HT1080 (cell line): ENCODE measurements at places on chromosomes 3 and 15. TPM values are rescaled to one million over a fixed set of nuclear protein-coding genes. Genes with fewer than 3 reads are reported as not detected.

DNA sequence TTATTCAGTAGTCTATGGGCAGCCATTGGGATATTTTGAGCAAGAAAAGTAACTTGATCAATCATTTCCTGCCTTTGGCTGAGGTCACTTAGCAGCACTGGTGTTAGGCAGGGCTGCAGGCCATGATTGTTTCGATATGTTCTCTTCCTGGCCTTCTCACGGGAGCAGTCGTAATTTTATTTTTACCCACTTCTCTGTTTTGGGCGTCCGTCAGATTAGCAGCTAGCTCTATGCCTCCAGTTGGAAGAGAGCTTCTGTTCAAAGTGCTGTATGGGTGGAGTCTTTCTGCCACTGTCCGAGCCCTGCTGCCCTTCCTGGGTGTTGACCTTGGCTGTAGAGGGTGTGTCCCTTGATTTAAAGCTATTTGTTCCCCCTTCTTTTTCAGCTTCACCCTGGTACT is 123.4 kb upstream of the ROPN1 start:
- DNase-seq: no peak

GRCh38 chr3:40790746-40791145 is 266.0 kb downstream of the ZNF621 start:
- no peak for DNase-seq

DNA sequence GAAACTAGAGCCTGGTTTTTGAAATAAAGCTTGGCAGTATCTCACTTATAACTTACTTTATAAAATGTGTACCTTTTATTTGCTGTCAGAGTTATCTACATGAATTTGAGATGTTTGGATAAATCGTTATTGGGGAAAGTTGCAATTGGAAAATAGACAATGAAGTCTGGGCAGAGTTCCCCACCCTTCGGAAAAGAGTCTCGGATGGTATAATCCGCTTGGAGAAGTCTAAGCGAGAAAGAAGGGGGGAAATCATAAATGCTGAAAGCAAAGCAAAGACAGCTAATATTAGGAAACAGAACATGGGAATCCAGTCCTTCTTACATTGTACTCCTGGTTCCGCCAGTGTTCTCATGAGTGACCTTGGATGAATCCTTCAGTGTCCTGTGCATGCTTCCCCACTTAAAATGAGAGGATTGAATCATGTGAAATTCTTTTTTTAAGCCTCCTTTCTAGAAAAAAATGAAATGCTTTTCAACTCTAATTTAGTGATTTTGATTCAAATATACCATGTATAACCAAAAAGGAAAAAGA is 162.4 kb downstream of the ATG7 start:
- DNase-seq: no peak

PTX3 gene
- 56.4 and 60.3 TPM in 2 replicates for total RNA-seq

GOLGA8Q gene
- total RNA-seq: 0.10 TPM in 1 of 2 replicates, not detected in the other

ISLR gene
- total RNA-seq: 0.05 TPM in 1 of 2 replicates, not detected in the other
